Ureter (tissue), 1 donor: ENCODE measurements at places on chromosomes 4 and X.

DNA sequence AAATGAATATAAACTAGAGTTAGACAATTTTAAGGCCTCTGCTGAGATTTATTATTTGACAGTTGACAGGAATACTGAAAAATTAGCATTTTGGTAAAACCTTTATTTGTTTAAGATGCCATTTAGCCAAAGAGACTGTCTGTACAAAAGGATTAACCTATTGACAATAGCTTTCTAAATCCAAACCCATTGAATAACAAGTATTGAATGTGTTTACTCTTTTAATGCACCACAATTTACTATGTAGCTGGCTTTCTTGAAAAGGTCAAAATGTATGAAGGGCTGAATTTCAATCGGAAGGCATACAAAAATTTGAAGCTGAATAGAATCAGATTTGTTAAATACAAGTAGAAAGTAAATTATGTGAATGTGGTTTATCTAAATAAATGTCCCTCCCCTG is 374.5 kb downstream of the TEX13C start:
- no peak for DNase-seq

- DNase-seq = no peak
Measured at GRCh38 chr4:6043188-6043587, 25.0 kb upstream of the C4orf50 start.

GRCh38 chrX:43974741-43975465 is 1.7 kb upstream of the NDP start:
- no peak for DNase-seq

- DNase-seq = no peak
Measured at GRCh38 chr4:81722290-81722851, 250.7 kb upstream of the RASGEF1B start.
